ENCODE measurements at places on chromosomes 7 and 10.

GRCh38 chr10:29630205-29631048, 4.3 kb downstream of the SVIL start:
- no peak for DNase-seq

GRCh38 chr7:29464753-29465152, 98.9 kb upstream of the PRR15 start:
- no peak for DNase-seq

DNA sequence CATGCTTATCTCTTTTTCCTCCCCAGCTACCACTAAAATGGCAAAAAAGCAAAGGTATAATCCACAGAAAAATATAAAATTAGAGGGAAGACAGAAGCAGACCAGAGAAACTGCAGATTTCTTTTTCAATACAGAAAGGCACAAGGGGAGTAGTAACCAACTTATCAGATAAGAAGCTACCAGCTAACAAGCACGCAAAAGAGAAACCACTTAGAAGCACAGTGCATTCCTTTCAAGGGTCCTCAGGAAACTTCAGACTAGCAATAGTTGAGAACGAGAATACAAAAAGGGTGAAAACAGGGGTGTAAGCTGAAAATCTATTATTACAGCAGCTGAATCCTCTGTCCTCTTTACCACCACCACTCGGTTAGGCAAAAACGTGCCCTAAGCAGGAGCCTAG, 9.9 kb upstream of the OR2A5 start:
- no peak for DNase-seq

DNA sequence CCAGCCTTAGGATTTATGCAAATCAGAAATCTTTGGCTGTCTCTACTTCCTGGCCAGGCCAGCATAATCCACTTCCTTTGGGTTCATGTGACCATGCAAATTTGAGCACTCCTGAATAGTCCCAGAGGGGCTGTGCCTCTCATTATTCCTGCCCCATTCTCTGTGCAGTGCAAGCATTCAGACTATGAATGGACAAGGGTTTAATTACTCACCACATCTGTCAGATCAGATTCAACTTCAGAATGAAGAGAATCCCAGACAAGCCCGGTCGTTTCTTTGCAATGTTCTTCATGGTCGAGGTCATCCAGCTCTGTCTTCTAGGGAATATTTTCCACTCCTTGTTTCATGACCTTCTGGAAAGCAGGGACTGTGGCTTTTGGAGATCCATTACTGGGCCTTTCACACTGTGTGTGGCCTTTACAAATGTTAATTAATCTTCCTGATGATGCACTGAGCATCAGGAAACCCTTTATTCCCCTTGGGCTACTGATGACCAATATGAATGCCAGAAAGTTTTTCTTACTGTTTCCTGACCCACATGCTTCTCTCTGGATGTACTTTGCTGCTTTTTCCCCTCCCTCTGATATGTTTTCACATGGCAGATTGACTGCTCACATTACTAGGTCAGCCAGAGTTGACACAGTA, 217.6 kb upstream of the TCF7L2 start:
- DNase-seq, result no peak

- no peak for DNase-seq
These were observed 16.5 kb upstream of the ANK3 start for GRCh38 chr10:60406182-60406581.

GRCh38 chr10:101841826-101842225, 1.8 kb downstream of the KCNIP2 start:
- DNase-seq, result no peak

- DNase-seq, result no peak
These were observed 19.7 kb downstream of the CLRN3 start for GRCh38 chr10:127872871-127873600.

- DNase-seq, result no peak
These were observed 1.2 kb downstream of the SUV39H2 start for GRCh38 chr10:14879928-14880193.

DNA sequence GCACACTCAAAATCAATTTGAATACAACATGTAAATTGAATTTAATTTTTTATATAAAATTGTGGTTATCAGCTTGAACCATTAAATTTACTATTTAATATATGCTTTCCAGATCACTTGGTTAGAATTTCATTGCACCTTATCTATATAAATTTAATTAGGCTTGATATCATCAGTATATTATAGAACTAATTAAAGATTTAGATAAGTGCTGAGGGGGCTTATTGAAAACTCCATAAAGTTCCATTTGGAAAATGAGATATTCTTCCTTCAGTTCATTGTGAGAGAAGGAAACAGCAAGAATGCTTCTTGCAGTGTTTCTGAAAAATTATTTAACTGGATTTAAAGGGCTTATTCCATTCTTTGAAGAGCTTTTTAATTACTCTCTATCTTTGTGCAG, 85.7 kb upstream of the LRGUK start:
- no peak for DNase-seq

DNA sequence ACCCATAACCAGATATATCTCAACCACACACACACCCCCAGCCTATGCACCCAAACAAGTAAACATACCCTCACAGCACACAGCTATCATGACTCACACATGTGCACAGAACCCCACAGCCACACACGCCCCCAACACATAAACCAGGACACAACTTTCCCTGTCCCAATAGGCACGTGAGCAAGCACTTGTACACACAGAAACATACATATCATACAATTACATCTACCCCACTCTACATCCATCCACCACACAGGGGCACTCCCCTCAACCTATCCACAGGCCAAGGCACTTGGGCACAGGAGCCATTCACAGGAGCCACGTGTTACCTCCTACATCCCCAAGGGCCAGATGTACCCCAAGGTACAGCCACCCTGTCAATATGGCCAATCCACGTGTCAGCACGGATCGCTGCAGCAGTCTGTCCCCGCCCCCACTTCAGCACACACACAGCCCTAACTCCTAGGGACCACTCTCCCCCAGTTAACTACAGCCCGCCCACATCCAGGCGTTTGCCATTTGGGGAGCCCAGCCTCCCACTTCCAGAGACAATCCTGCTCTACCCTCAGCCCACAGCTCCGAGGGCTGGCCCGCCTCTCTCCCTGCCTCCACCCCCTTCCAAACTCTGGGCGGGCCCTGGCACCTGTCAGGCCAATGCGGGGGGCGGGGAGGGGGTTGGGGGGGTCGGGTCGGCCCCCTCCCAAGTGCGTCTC, 163.5 kb downstream of the SH3PXD2A start:
- no peak for DNase-seq

DNA sequence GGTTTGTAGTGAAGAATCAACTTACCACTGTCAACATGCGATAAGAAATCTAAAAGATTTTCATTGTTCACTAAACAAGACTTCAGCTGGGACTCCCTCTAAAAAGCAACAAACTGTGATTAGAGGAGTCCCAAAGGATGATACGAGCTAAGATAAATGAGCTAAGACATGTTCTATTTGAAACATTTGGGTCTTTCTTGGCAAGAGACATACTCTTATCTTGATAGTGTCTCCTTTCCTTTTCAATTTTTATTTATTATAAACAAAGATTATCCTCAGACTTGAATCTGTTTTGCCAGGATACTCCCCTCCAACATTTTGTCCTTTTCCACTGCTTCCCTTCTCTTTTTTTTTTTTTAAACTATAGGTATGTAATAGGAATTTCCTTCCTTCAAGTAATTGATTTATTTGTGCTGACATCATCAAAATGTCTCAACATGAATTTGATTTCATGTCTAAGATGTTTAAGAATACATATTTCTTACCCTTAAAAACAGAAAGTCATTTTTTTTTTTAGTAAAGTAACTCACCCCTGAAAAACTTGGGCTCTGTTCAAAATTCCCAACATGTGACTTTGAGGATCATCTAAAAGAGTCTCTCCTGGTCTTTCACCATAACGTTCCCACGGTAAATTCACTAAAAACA, 158.4 kb upstream of the NRP1 start:
- no peak for DNase-seq

DNA sequence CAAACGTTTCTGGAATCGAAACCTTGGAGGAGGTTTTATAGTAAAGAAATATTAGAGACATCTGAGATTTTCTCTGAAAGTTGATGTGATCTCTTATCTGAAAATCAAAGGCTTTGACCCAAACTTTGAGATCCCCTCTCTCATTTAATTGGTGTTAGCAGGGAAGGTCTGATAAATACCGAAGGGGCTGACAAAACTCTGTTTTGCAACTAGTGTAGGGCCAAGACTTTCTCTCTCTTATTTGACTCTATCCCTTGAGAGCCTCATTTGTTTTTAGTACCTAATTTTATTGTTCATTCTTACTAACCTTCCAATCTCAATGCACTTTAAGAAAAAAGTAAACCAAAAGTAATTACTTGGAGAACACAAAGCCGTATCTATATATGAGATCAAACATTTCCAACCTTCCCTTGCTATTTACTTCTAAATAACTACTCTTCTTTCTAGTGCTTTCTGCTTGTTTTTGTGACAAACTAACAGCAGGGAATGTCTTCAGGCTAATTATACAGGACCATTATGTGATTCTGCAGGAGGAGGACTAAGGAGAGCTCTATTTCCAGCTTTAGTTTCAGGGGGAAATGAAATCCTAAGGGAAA, 33.4 kb upstream of the NPVF start:
- no peak for DNase-seq

DNA sequence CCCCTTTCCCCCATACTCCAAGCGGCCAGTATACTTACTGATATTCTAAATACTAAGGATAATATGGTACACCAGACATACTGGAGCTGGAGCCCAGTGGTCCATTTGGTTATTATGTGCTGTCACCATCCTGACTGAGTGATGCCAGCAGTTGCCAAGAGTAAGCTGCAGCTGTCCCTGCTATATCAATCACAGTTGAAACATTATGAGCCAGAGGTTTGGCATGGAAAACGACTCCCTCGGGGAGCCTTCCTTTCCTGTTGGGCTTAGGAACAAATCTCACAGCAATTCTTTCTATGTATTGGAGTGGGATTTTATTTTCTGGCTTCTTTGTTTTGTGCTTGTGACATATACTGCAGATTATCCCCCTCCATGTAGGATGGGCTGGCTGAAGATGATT, 32.6 kb downstream of the STRIP2 start:
- DNase-seq, result no peak

DNA sequence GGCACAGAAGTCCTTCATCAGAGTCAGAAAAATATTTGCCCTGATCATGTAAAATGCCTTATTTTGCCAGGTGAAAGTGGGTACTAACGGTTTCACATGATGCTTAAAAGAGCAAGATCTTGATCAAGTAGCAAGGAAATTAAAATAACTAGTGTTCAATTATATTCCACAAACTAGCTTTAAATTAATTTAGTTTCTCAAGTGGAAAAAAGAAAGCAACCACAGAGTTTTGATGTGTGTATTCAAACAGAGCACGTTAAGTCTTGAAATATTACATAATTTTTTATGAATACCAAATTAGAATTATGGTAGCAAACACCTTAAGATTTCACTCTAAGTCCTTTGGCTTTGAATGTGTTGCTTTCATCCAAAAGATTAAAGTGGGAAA, 47.3 kb downstream of the PIP4K2A start:
- no peak for DNase-seq

GRCh38 chr10:88861036-88861435, 9.4 kb upstream of the ANKRD22 start:
- DNase-seq, result no peak

- DNase-seq, result no peak
These were observed 146.5 kb downstream of the TMEM178B start for GRCh38 chr7:141220263-141220880.

DNA sequence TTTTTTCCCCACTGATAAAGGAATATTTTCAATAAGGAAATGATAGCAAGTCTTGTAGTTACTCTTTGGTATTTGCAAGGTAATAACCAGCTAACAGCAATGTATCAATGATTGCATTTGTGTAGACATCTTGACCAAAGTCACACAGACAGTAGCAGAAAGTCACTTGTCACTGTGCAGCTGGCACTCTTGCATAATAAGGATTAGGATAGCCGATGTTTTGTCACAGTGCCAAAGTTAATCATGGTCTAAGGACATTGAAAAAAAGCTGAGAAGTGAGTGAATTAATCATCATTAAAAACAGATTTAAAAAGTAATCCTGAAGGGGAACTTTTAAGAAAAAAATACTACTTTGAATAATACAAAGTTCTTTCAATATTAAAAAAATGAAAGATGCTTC, 834.3 kb upstream of the C7orf33 start:
- DNase-seq, result no peak

- DNase-seq, result no peak
These were observed 77.5 kb upstream of the PDE1C start for GRCh38 chr7:32147546-32148268.

GRCh38 chr10:101485681-101486554, 102.1 kb downstream of the POLL start:
- no peak for DNase-seq

- DNase-seq, result no peak
These were observed 100.3 kb upstream of the AGBL3 start for GRCh38 chr7:134885967-134886352.

- DNase-seq, result no peak
These were observed 30.0 kb downstream of the SLC26A4 start for GRCh38 chr7:107690611-107691010.
